ENCODE measurements at places on chromosomes 7 and 10. TPM values are rescaled to one million over a fixed set of nuclear protein-coding genes. Genes with fewer than 3 reads are reported as not detected.

FGFR2 gene
- 0.17 TPM for total RNA-seq

MUC3A gene
- 0.57 TPM for total RNA-seq

ATOH7 gene
- not detected for total RNA-seq

ELOVL3 gene
- not detected for total RNA-seq

WNT8B gene
- total RNA-seq: not detected

PODXL gene
- 61.2 TPM for total RNA-seq

ITPRID1 gene
- total RNA-seq: not detected

SERPINE1 gene
- total RNA-seq: 1.3 TPM

AKR1D1 gene
- not detected for total RNA-seq

FGFBP3 gene
- 0.27 TPM for total RNA-seq

GRCh38 chr10:73625884-73626752 is 15.2 kb downstream of the MYOZ1 start:
- DNase-seq: peak; percentile 95

- no peak for DNase-seq
These were observed 92.1 kb upstream of the SAMD8 start for GRCh38 chr10:75019370-75019769.

- no peak for DNase-seq
These were observed 519 bp upstream of the ZNF655 start for GRCh38 chr7:99557940-99558305.

DNA sequence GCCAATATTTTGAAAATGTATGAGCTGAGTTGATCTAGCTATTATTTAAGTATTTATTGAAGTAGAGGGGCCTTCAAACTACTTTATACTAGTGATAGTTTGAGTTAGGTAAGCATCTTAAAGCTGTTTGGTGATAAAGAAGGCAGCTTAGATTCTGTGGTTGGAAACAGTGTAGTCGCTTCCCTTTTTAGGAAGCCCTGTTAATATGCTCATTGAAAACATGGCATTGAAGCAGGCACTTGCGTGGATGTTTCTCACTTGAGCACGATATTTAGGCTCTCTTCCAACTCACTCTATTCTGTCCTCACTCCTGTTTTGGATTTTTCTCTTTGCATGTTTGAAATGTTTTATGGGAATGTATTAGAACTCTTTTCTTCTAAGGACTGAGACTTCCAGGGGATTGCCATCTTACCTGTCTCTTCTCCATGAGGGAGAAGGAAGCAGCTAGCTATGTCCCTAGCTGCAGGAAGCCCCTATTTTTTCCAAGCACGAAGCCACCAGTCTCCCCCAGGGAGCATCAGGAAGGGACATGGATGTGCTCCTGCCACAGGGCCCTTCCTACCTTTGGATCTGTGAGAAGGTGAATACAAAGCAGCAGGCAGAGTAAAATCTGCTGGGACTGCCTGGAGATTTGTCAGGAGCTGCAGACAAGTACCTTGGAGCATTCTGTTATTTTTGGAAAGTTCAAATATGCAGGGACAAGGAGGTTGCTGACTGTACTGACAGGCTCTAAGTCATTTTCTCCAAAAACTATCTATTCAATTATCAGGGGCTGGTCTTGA is 22.0 kb upstream of the BMPR1A start:
- DNase-seq: no peak

- DNase-seq: no peak
These were observed 202.0 kb upstream of the DGKB start for GRCh38 chr7:15104411-15105092.

- DNase-seq: no peak
These were observed 18.2 kb upstream of the RELN start for GRCh38 chr7:104007614-104008013.

- DNase-seq: no peak
These were observed 107.4 kb upstream of the GLCCI1 start for GRCh38 chr7:7861211-7861633.

DNA sequence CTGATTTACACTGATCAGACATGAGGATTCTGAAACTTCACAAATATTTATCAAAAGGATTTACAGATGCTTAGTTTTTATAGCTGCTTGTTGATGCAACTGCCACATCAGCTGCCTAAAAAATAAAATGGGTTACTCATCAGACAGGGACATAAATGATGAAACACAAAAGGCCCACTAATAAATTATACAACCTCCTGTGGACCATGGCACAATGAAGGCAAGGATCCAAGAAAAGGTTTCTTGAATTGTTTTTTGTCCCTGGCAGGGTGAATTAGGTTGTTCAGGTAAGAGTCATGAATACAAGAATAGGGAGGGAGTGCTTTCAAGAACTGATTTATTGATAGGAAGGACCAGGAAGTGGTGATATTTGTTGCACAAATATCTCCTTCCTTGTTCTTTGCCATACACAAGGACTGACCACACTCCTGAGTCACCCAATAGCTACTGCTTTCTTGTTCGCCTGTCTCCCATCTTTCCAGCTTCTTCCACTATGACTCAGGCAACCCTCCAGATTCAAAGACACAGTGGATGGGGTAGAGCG is 234.5 kb downstream of the AHR start:
- DNase-seq: no peak

- no peak for DNase-seq
These were observed 82.9 kb upstream of the KCND2 start for GRCh38 chr7:120190109-120190508.

DNA sequence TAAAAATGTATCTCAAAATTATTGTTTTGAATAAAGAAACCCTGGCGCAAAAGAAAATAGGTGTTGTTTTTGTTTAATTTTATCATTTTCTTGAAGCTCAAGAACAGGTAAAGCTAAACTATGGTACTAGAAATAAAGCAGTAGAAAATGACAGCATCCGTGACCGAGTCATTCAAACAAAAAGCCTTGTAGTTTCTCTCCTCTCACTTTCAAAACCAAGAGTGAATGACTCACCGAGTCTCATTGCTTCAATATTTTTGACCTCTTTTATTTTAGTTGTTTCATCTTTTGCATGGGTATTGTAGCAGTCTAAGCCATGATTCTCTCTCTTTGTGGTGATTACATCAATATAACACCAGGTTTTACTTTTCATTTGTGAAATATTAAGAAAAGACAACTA is 396.5 kb downstream of the POM121L12 start:
- no peak for DNase-seq

DNA sequence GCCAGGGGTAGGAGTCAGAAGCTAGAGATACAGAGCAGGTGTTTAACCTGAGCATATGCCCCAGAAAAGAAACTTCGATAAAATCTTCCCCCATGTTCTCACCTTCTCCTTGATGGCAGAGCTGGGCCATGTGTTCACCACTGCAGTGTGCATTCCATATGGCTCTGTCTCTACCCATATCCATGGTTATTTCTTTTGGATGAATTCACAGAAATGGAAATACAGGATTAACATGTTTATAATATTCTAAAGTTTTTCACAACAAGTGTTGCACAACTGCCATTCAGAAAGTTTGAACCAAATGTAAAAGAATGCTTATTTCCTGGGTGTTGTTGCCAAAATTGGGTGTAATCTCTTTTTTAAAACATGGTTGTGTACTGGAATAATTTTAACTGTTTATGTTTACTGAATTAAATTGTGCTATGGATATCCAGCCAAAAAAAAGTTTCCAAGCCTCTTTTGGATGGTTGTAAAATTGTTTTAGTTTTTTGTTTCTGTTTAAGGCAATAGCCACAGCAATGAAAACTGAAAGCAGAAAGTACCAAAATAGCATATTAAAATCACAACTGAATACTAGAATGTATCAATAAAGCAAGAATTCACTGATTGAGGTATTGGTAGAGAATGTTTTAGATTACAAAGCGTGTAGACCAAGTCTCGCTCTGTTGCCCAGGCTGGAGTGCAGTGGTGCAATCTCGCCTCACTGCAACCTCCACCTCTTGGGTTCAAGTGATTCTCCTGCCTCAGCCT is 19.9 kb upstream of the CCNY start:
- DNase-seq: no peak

DNA sequence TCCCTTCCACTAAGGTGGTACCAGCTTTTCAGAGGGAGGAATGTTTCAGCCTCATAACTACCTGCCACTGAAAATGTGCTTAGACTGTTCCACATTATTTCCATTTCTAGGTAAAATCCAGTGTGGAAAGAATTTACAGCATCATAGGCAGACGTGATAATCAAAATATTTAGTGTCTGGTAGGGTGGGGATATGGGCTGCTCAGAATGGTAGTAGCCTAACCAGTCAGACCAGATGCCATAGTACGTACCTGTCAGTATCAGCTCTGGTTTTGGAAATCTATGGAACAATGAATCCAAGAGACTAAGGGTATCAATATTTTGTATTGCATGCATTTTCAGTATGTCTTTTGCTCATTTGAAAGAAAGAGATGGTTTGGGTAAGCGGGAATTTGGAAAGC is 76.8 kb upstream of the APBB1IP start:
- no peak for DNase-seq

DNA sequence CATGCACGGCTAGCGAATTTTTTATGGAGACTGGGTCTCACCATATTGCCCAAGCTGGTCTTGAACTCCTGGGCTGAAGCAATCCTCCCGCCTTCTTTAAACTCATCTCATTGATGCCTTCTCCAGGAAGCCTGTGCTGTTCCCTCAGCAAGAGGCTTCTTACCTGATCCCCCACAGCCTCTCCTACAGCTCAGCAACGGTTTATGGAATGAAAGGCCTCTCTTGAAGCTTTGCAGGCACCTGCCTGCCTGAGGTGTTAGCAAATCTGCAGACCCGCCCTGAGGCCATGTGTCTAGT is 468 bp upstream of the TRIM56 start:
- DNase-seq: no peak

DNA sequence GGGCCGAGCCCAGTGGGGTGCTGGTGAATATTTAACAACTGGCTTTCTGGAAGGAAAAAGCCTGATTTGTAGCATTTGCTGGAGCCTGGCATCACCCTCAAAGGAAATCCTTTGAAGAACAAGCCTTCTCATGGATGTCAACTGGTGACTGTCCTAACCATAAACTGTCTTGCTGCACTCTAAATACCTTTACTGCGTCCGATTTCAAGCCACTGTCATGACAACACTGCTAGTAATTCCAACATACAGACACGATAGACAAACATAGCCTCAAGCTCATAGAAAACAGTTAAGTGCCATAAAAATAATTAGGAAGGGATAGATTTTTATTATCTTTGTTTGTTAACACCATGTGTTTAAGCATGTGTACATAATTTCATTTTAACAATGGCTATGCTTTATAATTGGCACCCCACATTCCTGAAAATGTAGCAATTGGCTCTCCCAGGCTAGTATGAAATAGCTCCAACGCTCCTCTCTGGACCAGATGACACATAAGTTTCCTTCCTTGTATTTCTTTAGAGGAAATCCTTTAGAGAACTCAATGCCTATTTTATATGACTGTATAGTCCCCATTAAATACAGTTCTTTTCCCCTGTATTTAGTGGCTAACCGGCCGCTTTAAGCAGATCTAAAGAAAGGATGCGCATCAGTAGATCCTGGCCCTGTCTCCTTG is 273.4 kb downstream of the PRPF18 start:
- DNase-seq: no peak

GRCh38 chr7:152402384-152403250 is 33.2 kb downstream of the KMT2C start:
- DNase-seq: no peak

DNA sequence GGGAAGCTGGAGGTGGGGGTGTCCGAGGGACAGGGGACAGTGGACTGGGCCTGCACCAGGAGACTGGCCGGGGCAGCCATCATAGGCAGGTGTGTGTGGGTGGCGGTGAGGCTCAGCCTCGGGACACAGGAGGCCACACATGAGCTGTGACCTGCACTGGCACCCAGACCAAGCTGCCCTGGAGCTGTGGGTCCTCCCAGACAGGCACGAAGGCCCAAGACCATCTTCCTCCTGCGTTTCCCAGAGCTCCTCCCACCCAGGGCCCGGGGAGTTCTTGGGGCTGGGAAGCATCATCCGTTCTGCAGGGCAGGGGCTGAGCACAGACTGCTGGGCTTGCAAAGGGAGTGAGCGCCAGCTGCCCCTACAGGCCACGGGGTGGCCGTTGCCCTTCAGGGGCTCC is 87.4 kb downstream of the PDGFA start:
- DNase-seq: peak; percentile 23

DNA sequence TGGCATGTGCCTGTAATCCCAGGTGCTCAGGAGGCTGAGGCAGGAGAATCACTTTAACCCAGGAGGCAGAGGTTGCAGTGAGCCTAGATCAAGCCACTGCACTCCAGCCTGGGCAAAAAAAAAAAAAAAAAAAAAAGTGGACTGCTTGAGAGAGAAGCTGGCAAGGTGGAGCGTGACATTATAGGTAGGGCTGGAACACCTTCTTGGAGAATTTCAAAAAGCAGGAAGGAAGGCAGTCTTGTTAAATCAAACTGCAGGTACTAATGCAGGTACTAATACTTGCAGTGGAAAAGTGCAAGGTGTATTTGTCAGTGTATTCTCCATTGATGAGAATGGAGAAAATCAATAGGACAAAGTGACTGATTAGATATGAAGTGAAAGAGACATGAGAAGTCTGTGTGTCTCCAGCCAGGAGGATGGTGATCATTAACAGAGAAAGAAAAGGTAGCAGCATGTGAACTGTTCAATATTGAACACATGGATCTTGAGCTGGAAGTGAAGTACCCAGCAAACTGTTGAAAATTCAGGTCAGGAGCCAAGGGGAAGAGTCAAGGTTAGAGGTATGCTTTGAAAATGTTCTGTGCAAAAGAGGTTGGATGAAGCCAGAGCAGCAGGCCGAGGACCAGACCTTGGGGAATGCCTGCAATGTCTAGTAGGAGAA is 12.6 kb upstream of the SLC16A12 start:
- no peak for DNase-seq

DNA sequence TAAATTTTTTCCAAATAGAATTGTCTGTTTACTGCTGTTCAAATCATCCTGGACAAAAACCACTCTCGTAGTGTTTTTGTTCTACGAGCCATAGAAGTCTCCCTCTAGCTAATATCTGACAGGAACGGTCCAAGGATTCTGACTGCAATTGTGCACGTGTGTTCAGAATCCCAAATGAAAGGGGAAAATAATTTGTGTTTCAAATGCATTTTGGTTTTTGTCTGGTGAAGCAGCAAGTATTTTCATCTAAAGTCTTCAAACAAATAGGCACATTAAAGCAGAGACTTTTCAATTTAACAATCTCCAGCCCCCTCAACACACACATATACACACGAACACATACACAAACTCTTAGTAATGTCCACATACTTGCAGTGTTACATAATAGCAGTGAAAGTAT is 475 bp downstream of the NEUROD6 start:
- no peak for DNase-seq

GRCh38 chr7:13742126-13742525 is 247.3 kb downstream of the ETV1 start:
- DNase-seq: no peak

- peak; percentile 7 for DNase-seq
These were observed 20.2 kb downstream of the RAMP3 start for GRCh38 chr7:45177801-45178200.

DNA sequence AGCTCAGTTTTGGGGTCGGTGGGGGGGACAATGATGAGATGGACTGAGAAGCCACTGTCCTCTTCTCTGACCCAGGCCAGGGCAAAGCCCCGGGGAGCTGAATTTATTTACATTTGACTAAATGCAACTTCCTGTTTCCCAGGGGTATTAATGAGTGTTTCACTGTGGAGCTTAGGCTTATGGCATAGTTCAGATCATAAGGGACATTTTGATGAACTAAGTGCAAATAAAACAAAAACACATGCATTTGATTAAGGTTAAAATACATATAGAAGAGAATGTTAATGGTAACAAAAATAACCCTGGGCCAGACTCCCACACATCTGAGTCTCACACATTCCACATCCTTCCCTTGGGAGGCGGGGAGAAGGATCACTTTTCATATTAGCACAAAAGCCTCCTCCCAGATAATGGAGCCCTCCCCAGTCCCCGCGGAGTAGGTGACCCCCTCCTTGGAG is 320.6 kb downstream of the FRMD4A start:
- no peak for DNase-seq

All from left ventricle myocardium superior (tissue), 1 donor.